Muscle of back (tissue), 13 donors: ENCODE measurements at places on chromosomes 3 and 15. TPM values are rescaled to one million over a fixed set of nuclear protein-coding genes. Genes with fewer than 3 reads are reported as not detected.

Gene CLDN16
- polyA plus RNA-seq = 0.07 TPM

Gene INKA1
- polyA plus RNA-seq = 7.9 TPM

Gene MEIS2
- polyA plus RNA-seq = 21.2 TPM

Gene PRSS50
- not detected for polyA plus RNA-seq

DNA sequence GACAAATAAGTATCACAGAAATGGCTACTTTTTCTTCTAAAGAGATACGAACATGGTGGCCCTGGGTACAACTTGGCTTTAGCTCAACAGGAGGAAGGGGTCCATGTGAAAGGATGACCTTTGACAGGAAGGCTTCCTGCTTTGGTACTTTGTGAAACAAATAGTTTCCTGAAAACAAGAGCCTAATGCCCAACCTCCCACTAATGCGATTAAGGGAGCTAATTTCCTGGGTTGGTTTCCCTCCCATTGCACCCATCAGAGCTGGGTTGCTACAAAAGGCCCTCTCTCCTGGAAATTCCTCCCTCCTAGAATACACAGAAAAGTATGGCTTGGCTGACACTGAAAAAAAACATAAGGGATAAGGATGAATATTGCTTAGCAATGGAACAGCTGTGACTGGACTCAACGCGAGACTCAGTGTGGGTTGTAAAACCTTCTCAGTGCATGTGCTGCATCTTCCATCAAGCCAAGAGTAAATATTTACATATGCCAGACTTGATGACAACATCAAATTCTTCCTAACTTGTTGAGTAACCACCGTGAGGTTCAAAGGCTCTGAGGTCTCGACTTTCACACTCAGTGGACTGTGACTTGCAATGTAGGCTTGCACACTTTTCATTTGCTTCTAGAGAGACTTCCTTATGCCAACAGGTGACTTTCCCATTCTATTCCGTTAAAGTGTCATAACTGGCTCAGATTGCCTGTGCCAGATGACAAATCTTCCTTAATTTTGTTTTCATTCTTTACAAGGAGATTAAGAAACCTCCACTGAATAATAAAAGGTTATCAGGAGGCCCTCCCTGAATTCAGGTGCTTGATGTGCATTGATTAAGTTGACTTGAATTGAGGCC, 60.1 kb downstream of the ADAMTS9 start:
- DNase-seq = no peak

DNA sequence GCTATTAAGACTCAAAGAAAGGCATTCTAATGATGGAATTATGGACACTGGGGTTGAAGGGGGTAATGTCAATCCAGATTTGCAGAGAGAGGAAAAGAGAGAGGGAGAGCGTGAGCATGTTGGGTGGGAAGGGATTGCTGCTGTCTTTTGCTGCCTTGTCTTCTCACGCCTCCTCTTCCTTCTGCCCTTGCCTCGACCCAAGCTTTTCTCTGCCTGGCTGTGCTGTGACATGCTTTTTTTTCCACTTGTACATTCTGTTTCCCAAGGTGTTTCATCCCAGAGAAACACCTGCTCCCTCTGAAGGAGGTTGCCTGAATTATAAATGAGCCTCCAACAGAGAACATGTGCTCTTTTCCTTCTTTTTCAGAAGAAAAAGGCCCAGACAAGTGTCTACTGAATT, 80.3 kb downstream of the BDH1 start:
- no peak for DNase-seq

GRCh38 chr15:101489599-101490407, at the start of gene PCSK6:
TSS of gene PCSK6 (minus strand) at chr15:101489707. CDS start at chr15:101489670, 37 bp downstream.
- peak; percentile 28 for DNase-seq

GRCh38 chr15:70502529-70502928, 260.8 kb downstream of the UACA start:
- DNase-seq = no peak

GRCh38 chr15:38470816-38471215, 16.9 kb downstream of the FAM98B start:
- peak; percentile 42 for DNase-seq
